ENCODE measurements at places on chromosomes 7 and 10.

GRCh38 chr10:96889415-96890171 lies 57.5 kb downstream of the LCOR start:
- no peak for DNase-seq

- DNase-seq: no peak
Measured at GRCh38 chr10:17779784-17780183, 27.8 kb downstream of the TMEM236 start.

GRCh38 chr7:64951250-64951848 lies 39.5 kb downstream of the ZNF117 start:
- DNase-seq: peak; percentile 66

- peak; percentile 41 for DNase-seq
Measured at GRCh38 chr7:106021151-106022067, 58.3 kb downstream of the CDHR3 start.

- DNase-seq: no peak
Measured at GRCh38 chr7:7902845-7903244, 65.8 kb upstream of the GLCCI1 start.

- DNase-seq: no peak
Measured at GRCh38 chr7:93530701-93531100, 43.8 kb downstream of the CALCR start.

GRCh38 chr10:129853562-129853903 lies 110.5 kb downstream of the EBF3 start:
- peak; percentile 48 for DNase-seq

GRCh38 chr7:70457883-70458680 lies 673.9 kb upstream of the GALNT17 start:
- DNase-seq: no peak

DNA sequence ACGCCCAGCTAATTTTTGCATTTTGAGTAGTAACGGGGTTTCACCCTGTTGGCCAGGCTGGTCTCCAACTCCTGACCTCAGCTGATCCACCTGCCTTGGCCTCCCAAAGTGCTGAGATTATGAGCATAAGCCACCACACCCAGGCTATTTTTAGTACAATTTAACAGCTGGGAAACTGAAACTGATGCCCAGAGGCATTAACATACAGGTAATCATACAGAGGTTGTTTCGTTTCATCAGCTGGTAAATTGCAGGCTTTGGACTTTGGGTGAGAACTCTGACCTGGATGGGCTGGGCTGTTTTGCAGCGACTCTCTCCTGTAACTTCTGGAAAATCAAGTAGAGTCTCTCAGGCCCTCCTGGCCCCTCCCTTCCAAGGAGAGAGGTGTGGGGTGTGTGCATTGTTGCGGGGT lies 6.2 kb upstream of the ACHE start:
- no peak for DNase-seq

GRCh38 chr7:71229148-71229547 lies 97.2 kb downstream of the GALNT17 start:
- DNase-seq: no peak

- no peak for DNase-seq
Measured at GRCh38 chr10:5862360-5862961, 27.2 kb downstream of the ANKRD16 start.

- peak; percentile 47 for DNase-seq
Measured at GRCh38 chr7:132430861-132431822, 145.1 kb downstream of the PLXNA4 start.

DNA sequence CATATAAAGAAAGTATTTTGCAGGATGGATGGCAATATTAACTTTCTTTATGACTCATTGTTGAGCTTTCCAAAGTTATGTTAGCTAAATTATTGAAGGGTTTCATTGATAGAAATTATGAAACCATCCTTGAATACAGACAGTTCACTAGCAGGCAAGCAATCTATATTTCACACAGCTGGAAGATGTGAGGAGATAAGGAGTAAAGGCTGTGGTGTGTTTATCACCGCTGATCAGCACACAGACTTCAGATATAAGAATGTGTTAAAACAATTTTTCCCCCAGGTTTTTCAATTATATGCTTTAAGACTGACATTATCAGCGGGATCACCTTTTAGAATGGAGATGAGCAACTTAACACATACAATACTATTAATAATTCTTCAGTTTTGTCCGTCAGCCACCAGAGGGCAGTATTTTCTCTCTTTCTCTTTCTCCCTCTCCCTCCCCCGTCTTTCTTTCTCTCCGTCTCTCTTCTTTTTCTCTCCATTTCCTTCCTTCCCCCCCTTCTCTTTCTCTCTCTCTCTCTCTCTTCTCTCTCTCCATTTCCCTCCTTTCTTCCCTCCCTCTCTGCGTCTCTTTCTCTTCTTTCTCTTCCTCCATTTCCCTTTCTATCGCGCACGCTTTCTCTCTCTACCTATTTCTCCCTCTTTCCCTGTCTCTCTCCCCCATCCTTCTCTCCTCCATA lies 62.9 kb upstream of the FAM171A1 start:
- DNase-seq: peak; percentile 58

DNA sequence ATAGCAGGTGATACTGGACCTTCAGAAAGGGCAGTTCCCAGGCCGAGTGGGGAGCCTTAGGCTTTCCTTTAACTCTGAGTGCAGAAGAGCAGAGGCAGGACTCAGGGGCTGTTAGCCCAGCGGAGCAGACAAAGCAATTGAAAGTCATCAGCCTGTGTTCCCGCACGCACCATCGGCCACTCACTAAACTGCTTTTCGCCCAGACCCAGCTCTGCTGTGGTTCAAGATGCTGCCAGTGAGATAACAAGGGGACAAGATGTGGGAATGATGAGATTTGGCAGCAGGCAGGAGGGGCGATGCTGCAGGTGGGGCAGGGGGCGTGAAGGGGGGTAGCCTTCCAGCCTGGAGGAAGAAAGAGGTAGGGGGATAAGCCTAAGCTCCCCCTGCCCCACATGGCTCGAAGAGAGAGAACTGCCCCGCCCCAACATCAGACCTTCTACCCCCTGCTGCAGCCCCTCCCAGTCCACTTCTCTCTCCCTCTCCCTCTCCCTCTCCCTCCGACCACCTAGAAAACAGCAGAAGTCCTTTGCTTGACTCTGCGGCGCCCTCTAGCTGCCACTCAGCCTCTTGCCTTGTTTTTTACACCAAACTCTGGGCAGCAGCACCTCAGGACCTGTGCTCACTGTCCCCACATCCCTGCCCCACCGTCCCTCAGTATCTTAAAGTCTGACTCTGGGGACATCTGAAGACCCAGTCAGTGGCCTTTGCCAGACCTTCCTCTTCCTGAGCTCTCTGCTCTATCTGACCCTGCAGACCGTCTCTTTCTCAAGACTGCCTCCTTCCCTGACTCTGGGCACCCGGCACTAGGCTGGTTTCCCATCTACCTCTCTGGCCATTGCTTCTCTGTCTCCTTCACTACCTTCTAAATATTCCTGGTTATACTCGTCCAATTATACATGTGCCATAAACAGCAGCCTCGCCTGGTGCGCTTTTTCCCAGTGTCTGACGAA lies 110.5 kb downstream of the C10orf105 start:
- peak; percentile 83 for DNase-seq

- DNase-seq: no peak
Measured at GRCh38 chr10:124732931-124733570, 11.1 kb downstream of the FAM53B start.

Data from SK-N-SH (cell line).